CD14-positive monocyte (primary cell): ENCODE measurements at places on chromosomes 11 and 22. TPM values are rescaled to one million over a fixed set of nuclear protein-coding genes. Genes with fewer than 3 reads are reported as not detected.

CNTN5 gene
- polyA plus RNA-seq, result not detected

DNA sequence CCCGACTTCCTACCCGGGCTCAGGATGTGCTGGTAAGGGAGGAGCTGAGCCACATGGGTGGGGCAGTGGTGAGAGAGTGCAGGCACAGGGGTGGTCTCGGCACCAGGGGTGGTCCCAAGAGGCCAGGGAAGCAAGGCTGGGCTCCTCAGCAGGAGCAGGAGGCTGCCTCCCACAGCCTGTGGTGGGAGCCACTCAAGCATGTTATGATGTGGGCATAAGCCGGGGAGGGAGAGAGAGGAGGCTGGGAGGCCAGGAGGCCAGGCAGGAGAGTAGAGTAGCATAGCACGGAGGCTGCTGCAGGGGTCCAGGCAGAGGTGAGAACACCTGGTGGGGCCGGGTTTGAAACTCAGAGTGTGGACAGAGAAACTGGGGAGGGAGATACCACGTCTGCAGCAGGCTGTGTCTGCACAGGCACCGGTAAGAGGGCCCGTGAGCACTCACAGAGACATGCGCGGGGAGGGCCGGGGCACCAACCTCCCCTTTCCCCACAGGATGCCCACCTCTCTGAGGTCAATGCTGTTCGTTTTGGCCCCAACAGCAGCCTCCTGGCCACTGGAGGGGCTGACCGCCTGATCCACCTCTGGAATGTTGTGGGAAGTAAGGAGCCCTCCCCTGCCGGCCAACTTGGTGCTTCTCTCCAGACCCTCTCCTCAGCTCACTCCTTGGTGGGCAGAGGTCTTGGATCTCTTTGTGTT is 10.7 kb downstream of the ATG16L2 start:
- DNase-seq, result no peak

GRCh38 chr11:15128621-15129020 is 13.9 kb downstream of the INSC start:
- DNase-seq, result no peak

- no peak for DNase-seq
These were observed 13.3 kb upstream of the PHF21A start for GRCh38 chr11:46134540-46134939.

DNA sequence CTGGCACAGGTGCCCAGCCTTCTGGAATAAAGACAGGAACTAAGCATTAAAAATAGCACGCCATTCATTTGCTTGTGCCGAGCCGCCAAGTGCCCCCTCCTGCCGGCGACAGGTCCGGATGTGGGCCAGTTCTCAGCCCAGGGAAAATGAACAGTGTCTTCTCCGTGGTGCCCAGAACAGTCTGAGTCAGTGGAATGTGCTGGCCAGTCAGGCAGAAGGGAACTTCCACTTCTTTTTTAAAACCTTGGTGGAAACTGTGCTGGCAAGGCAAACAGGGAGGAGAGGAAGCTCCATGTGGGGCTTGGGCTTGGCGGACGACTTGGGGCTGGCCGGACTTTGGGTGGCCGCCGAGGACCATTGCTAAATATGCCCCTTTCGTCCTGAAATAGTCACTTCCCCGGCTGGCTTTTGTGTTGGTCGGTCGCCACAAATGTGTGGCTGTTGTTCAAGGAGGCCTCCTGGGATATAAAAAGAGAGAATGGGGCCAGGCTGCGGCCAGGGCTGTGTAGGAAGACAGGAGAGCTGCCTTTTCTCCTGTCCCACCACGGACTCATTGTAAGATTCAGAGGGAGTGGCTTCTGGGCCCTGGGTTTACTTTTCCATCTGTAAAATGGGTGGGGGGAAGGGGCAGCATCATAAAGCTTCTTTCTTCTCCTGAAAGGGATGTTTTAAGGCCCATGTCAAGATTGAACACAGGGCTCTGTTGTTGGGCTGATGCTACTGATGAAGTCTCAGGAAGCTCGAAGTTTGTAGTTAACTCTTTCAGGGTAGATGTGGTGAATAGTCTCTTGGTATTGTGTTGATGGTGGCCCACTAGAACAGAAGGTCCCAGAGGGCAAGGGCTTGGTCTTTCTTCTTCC is 101.0 kb downstream of the PTPRJ start:
- DNase-seq, result peak; percentile 89

RAG2 gene
- polyA plus RNA-seq, result not detected

GRCh38 chr11:92557879-92558278 is 333.3 kb downstream of the FAT3 start:
- no peak for DNase-seq

- DNase-seq, result peak; percentile 18
These were observed 421.4 kb upstream of the CADM1 start for GRCh38 chr11:115925568-115926090.

DNA sequence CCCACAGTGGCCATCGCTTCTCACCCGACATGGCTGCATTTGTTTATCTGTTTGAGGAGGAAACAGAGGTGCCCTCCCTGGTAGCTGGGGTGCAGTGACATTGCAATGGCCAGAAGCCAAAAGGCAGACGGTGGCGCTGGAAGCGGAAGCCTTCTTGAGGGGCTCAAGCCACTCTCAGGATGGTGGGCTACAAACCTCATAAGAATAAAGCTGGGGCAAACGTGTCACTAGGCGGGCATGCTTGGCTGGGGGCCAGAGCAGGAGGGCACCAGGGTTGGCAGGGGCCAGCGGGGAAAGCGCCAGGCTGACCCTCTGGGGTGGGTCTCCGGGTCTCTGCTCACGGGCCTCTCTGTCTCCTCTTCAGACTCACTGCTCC is 12.6 kb downstream of the TNNT3 start:
- DNase-seq, result no peak

DNA sequence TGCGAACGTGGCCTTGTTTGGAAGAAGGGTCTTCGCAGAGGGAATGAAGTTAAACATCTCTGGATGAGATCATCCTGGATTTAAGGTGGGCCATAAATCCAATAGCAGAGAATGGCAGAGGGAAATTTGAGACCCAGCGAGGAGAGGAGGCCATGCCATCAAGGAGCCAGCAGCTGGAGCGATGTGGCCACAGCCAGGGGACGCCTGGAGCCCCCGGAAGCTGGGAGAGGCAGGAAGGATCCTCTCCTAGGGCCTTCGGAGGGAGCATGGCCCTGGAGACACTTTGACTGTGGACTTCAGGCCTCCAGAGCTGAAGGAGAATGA is 22.1 kb downstream of the ANO1 start:
- DNase-seq, result no peak

GRCh38 chr11:14059491-14059890 is 97.0 kb downstream of the SPON1 start:
- DNase-seq, result no peak

- no peak for DNase-seq
These were observed 45.5 kb downstream of the ADM start for GRCh38 chr11:10350334-10350733.

DEFB131B gene
- polyA plus RNA-seq, result not detected

GRCh38 chr11:111427471-111427912 is 48.4 kb upstream of the POU2AF1 start:
- no peak for DNase-seq

DNA sequence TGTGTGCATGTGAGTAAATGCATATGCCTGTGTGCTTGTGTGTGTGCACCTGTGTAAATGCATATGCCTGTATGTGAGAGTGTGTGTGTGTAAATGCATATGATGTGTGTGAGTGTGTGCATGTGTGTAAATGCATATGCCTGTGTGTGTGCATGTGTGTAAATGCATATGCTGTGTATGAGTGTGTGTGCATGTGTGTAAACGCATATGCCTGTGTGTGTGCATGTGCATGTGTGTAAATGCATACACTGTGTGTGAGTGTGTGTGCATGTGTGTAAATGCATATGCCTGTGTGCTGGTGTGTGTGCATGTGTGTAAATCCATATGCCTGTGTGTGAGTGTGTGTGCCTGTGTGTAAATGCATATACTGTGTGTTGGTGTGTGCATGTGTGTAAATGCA is 37.8 kb downstream of the GGTLC2 start:
- no peak for DNase-seq

- no peak for DNase-seq
These were observed 26.7 kb upstream of the PICK1 start for GRCh38 chr22:38030311-38031133.

RASL10A gene
- polyA plus RNA-seq, result 0.50 TPM

GRCh38 chr11:11691296-11692151 is 69.7 kb upstream of the GALNT18 start:
- DNase-seq, result no peak

GRCh38 chr11:124113890-124114289 is 1.4 kb upstream of the VWA5A start:
- DNase-seq, result no peak

DNA sequence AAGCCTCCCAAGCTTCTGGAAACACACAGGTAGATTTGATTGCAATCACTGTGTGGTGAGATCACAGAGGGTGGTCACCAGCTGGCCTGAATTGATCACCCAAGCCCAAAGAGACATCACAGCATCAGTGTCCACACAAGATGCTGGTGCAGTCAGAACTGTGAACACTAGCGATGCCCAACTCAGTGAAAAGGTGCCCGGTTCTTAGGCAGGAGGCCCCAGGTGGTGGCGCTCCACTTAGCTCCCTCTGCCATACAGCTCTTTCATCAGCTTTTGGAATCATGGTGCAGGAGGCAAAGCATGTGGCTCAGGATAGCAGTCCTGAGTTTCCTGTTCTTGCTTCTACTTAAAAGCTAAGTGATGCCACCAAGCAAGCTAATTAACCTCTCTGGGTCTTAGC is 11.1 kb downstream of the DGCR2 start:
- DNase-seq, result no peak

F2 gene
- not detected for polyA plus RNA-seq
